ENCODE measurements at places on chromosomes 12 and 14. TPM values are rescaled to one million over a fixed set of nuclear protein-coding genes. Genes with fewer than 3 reads are reported as not detected.

ANKRD33 gene
- 0.04 TPM for total RNA-seq

DNA sequence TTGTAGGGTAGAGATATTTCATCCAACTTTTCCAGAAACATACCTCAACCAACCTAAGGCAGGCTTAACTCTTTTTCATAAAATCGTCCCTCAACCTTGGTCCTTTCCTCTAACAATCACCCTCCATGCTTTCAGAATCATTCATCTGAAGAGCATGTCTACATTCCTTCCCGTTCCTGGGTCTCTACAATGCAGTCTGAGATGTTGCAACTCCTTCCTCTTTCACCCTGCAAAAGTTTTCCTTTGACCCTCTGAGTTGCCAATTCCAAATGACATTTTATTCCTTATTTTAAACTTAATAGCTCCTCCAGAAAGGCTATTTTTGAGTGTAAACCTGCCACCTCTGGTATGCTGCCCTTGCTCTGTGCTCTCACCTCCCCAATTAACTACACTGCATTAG, 16.7 kb downstream of the SLC7A7 start:
- DNase-seq = peak; percentile 36

FSCB gene
- total RNA-seq = 0.04 TPM

GRCh38 chr12:64400041-64400440, 4.2 kb upstream of the XPOT start:
- no peak for DNase-seq

TPPP2 gene
- 0.44 TPM for total RNA-seq

DNA sequence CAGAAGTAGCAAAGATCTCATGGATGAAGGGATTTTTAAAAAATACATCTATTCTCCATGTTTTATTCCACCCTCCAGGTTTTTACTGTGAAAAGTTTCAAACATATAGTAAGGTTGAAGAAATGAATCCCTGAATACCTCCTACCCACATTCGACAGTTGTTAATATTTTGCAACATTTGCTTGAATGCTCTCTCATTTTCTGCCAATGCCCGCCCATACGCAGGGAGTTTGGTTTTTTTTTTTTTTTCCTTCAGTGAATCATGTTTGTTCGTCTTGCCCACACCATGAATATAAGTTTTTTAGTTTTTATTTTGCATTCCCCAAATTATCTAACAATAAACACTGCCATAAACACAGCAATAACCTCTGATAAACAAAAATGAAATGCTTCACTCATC, 82.9 kb downstream of the MAP1LC3B2 start:
- no peak for DNase-seq

DNA sequence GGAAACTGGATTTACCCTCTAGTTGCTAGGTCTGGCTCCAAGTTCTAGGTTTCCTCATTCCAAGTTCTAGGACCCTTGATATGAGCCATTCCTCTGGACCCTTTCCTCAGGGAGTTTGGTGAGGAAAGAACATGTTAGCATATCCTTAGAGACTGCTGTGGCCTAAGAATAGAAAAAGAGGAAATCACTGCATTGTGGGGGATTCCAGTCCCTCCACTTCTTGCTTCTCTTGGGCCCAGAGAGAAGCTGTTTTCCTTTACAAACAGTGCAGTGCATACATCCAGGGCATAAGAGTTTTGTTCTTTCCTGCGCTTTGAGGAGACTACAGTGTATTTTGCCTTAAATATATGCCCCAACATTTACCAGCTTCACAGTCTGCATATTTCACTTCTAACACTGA, 59.0 kb downstream of the LLPH start:
- DNase-seq = no peak

- no peak for DNase-seq
Observed at GRCh38 chr14:32361674-32362073, 32.6 kb downstream of the AKAP6 start.

OVCH1 gene
- total RNA-seq = 0.35 TPM

DNA sequence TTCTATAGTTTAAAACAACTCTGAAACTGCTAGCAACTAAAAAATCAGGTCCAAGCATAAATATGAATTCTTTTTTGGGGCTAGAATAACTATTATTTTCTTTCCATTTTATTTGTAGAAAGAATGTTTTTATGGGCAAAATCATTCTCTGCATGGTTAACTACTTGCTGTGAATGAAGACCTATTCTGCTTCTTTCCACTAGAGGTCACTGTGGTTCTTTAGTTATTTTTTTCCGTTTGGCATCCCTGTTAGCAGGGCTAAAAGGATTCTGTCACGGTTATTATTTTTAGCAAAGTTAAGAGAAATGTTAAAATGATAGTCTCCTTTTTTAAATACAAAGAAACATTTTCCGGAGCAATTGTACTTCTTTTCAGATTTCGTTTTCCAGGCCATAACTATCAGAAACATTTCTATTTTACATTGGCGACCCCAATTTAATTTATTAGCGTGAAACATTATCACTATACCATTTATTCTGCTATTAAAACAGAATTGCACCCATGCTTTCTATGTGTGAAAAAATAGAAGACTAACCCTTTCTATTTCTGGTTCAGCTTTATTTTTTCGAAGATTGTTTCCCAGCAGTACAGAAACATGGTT, 404.8 kb downstream of the ATP23 start:
- DNase-seq = peak; percentile 86

GRCh38 chr12:72282721-72283120, 10.6 kb downstream of the TRHDE start:
- DNase-seq = peak; percentile 10
